ENCODE measurements at places on chromosomes 5 and 9. TPM values are rescaled to one million over a fixed set of nuclear protein-coding genes. Genes with fewer than 3 reads are reported as not detected.
A peak's percentile ranks its signal among the peaks of the same experiment; 100 is the strongest.

DNA sequence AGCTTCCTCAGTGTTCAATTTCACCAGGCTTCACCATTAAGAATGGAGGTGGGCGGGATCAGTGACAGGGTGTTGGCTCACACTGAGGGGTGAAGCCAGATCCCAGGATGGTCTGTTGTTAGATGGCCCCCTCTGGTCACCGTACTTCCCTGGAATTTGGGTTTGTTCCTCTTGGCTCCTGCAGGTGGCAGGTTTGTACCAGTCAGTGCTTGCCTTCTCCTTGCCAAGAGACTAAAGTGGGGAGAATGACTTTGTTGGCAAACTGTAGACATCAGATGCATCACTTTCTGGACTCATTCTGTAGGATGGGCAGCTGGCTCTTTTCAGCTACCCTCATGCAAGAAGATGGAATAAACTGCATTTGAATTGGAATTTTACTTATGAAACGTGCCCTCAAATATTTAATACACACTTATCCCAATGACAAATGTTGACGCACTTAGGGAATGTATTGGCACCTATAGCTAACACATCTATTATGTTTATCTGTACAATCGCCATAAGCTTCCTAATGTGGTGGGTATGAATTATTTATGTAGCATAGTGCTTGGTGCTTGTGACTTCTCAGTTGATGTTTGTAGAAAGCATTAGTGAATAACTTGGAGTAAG is 31.4 kb upstream of the ANKRD55 start:
- no peak for DNase-seq

The WDR5 gene
- 42.7 TPM for polyA plus RNA-seq

- no peak for DNase-seq
Measured at GRCh38 chr5:24530906-24531305, 113.9 kb downstream of the CDH10 start.

GRCh38 chr5:172051643-172052339 is 45.4 kb upstream of the FBXW11 start:
- DNase-seq: peak; percentile 16

The CFAP157 gene
- 5.2 TPM for polyA plus RNA-seq

The ECM2 gene
- 14.1 TPM for polyA plus RNA-seq

GRCh38 chr5:3862906-3863305 is 267.3 kb downstream of the IRX1 start:
- no peak for DNase-seq

GRCh38 chr9:120080849-120081248 is 499.1 kb downstream of the CDK5RAP2 start:
- no peak for DNase-seq

- no peak for DNase-seq
Measured at GRCh38 chr5:42781584-42781983, 25.0 kb downstream of the CCDC152 start.

GRCh38 chr5:15533129-15533893 is 33.3 kb downstream of the FBXL7 start:
- DNase-seq: no peak

The PAEP gene
- polyA plus RNA-seq: not detected

The CYSRT1 gene
- polyA plus RNA-seq: 12.8 TPM

GRCh38 chr5:76337953-76338451 is 65.1 kb upstream of the IQGAP2 start:
- no peak for DNase-seq

GRCh38 chr5:95281226-95281625 is 3.7 kb downstream of the MCTP1 start:
- DNase-seq: no peak

DNA sequence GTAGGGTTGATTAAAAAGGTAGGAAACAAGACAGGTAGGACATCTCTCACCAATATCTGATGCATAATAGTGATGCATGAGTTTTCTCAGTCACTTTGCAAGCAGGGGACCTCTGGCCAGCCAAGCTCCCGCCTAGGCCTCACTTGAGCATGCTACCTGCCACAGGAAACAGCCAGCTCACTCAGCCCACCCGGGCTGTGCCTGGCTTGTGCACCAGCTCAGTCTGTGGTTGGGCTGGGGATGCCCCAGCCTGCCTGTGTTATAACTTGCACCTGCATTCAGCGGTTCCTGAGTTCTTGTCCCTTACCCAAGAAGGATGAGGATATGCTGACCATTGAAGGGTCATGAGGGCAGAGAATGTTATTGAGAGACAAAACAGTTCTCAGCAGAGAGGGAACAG is 172.8 kb upstream of the PLCXD3 start:
- no peak for DNase-seq

DNA sequence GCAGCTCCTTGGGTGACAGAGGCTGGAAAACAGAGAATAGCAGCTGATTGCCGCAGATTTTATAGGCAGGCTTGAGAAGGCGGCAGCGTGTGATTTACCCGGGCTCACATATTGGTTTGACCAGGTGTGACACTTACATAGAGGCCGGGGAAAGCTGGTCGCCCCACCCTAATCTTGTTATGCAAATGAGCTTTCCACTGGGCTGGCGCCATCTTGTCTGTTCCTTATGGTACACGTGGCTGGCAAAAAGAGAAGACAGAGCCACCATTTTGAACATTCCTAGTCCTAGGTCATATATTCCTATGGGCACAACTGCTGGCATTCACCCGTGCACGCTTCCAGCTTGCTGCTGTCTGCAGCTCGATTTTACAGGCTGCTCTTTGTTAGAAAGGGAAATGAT is 11.3 kb upstream of the SPZ1 start:
- no peak for DNase-seq

The SRD5A1 gene
- polyA plus RNA-seq: 10.4 TPM

The AGGF1 gene
- 29.1 TPM for polyA plus RNA-seq

DNA sequence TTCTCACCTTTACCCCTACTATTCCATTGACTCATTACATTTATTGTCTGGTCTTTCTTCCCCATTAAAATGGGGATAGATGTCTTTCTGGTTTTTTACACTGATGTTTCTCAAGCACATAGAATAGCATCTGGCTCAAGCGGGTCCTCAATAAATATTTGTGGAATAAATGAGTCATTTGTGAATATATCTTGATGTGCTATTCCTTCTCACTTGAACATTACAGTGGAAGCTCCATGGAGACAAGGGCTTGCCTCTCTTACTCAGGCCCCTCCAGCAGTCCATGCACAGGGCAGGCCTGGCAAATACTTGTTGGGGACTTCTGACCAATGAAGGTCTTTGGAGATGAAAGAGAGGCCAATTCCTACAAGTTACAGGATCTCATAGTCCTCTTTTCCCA is 151.7 kb upstream of the TAS2R1 start:
- no peak for DNase-seq

DNA sequence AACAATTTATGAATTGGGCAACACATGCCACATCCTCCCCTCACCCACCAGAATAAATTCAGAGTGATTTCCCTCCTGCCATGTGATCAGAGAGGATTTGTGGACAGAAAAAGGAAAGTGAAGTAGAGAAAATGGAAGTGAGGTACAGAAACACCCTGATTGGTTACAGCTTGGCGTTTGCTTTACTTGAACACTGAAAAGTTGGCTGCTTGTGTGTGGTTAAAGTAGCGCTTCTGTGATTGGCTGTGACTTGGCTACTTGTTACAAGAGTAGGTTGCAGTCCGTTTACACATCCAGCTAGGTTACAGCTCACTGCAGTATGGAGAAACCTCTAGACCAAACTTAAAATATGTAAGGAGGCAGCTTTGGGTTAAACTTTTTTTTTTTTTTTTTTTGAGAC is 205.2 kb upstream of the ZNF608 start:
- no peak for DNase-seq

DNA sequence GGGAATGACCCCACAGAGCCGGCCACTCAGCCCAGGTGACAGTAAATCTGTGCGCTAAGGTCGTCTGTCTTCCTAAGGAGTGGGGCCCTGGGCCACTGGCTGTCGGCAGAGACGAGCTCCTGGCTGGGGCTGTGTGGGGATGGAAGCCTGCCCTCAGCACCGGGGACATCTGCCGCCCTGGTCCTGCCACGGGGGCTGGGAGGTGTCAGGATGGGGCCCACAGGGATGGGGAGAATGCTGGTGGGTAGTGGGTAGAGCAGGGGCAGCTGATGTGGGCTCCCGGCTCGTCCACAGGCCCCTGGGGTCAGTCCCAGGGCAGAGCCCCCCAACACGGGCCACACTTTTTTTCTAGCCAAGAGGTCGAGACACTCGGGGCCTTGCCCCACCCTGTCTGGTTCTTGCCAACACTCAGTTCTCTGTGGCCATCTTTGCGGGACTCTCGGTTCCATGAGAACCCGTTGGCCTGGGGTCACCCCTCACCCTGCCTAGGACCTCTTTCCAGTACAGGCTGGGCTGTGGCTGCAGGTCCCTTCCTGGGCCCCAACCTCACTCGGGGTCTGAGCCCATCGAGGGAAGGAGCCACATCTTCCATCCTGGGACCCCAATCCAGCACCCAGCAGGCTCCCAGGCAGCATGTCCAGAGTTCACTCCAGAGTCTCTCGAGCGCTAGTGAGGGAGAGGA is 45.0 kb downstream of the DBH start:
- DNase-seq: no peak

GRCh38 chr5:44770780-44771717 is 37.7 kb upstream of the MRPS30 start:
- no peak for DNase-seq

The FOXE1 gene
- not detected for polyA plus RNA-seq

DNA sequence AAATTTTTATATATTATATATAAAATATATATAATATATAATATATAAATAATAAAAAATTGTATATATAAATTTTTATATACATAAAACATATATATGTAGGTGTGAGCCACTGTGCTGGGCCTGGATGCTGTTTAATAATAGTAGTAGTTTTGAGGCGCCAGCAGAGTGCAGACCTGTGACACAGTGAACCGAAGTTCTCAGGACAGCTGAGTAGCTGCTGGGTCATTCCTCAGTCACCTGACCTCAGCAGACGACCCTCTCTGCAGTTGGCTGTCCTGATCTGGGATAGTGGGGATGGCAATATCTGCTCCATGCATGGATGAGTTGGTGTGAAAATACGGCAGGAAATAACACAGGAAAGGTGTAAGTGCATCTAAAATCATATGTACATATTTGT is 3.3 kb upstream of the SNX18 start:
- DNase-seq: no peak

DNA sequence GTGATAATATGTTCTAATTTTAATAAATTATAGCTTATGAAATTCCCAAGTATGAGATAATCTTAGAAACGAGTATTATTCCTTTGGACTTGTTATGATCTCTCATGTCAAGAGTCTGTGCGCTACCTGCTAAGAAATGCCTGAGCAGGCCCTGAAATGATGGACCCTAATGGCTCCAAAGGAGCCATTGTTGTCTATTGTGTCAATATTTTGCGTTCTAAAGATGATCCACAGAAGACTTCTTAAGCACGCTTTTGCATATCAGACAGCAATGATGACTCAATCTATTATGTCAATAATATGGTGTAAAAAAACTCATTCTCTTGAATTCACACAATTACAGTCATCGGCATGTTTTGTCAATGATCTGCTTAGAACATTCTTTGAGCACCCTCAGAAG is 306.1 kb downstream of the KIAA0825 start:
- DNase-seq: no peak

DNA sequence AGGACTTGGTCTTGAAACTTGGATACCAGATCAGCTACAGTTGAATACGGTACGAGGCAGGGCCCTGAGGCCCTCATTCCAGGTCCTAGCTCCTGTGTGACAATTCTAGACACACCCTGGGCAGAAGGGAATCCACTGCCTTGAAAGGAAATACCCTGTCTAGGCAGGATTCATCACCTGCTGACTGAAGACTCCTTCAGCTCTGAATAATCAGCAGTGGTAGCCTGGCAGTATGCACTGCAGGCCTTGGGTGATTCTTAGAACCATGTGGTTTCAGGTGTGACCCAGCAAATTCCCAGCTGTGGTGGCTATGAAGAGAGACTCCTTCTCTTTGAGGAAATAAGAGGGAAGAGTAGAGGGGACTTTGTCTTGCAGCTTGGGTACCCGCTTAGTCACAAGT is 17.2 kb upstream of the EFNA5 start:
- no peak for DNase-seq

The NNT gene
- 107 TPM for polyA plus RNA-seq

Measured in renal cortex interstitium (tissue), 15 donors.